CD14-positive monocyte (primary cell): ENCODE measurements at places on chromosomes 11 and 22.

- DNase-seq, result no peak
These were observed 149.3 kb upstream of the B3GAT1 start for GRCh38 chr11:134561331-134561720.

DNA sequence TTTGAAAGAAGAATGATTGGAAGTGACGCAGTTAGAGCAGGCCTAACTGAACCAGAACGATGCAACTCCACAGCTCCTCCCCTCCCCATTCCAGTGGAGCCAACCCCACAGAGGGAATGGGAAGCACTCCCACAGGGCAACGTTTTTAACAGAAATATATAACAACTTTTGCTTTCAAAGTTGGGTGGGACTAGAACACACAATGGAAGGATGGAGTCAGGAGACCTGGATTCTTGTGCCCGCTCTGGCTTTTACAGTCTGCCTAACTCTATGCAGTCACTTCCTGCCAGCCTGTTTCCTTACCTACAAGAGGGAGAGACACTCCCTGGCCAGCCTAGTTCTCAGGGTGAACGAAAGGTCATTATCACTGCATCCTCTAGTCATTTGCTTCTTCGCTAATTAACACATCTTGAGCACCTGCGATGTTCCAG lies 75.5 kb downstream of the PACSIN2 start:
- no peak for DNase-seq

GRCh38 chr11:117265745-117266144 lies 25.4 kb upstream of the BACE1-AS start:
- no peak for DNase-seq

GRCh38 chr11:102451041-102451680 lies 1.4 kb downstream of the TMEM123 start:
- DNase-seq, result no peak

- DNase-seq, result no peak
These were observed 5.0 kb upstream of the MUC6 start for GRCh38 chr11:1041471-1041870.

GRCh38 chr11:119666463-119667131 lies 62.4 kb downstream of the NECTIN1 start:
- peak; percentile 77 for DNase-seq
